ENCODE measurements at places on chromosomes 4 and X. TPM values are rescaled to one million over a fixed set of nuclear protein-coding genes. Genes with fewer than 3 reads are reported as not detected.

DNA sequence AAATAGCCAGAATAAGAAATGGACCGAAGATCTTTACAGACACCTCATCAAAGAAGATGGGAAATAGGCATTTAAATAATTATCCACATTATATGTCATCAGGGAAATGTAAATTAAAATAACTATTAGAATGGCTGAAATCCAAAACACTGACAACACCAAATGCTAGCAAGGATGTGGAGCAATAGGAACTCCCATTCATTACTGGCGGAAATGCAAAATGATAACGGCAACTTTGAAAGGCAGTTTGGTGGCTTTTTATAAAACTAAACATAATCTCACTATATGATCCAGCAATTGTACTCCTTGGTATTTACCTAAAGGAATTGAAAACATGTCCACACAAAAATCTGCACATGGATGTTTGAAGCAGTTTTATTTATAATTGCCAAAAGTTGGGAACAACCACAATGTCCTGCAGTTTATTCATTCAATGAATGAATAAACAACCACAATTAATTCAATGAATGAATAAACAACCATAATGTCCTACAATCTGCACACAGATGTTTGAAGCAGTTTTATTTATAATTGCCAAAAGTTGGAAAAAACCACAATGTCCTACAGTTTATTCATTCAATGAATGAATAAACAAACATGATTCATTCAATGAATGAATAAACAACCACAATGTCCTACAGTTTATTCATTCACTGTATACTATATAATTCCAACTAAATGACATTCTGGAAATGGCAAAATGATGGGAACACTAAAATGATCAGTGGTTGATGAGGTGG is 117.6 kb upstream of the PCDH18 start:
- DNase-seq = peak; percentile 78

- no peak for DNase-seq
Observed at GRCh38 chr4:42638993-42639392, 17.9 kb downstream of the ATP8A1 start.

DNA sequence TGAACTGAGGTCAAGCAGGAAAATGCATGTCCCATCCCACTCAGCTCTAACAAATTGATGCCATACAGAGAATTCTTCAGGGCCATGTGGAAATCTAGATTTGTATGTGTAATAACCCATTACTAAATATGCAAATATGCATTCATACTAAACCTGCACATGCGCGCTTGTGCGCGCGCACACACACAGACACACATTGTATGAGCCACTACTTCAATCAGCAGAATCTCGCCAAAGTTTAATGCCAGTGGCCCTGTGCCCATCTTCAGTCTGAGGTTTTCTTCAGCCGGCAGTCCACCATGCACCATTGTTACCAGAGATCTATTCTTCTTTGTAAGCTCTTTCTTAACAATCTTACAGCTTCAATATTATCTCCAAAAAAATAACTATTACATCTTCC is 276.4 kb downstream of the PDGFC start:
- DNase-seq = no peak

DNA sequence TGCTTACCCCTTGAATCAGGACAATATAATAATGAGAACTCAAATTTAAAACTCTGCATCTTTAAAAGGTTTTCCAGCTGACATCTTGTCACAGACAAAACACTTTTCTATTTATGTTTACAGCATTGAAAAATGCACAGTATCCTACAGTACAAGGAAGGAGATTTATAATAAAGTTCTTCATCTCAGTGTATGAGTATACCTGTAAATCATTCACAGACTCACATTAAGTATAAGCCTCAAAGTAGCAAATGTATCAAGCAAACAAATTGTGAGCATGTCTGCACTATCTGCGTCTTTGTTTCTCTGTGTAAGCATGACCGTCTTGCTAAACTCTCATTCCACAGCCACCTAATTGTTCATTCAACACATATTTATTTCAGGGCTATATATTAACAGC is 52.8 kb downstream of the PPP1R2C start:
- DNase-seq = no peak

DNA sequence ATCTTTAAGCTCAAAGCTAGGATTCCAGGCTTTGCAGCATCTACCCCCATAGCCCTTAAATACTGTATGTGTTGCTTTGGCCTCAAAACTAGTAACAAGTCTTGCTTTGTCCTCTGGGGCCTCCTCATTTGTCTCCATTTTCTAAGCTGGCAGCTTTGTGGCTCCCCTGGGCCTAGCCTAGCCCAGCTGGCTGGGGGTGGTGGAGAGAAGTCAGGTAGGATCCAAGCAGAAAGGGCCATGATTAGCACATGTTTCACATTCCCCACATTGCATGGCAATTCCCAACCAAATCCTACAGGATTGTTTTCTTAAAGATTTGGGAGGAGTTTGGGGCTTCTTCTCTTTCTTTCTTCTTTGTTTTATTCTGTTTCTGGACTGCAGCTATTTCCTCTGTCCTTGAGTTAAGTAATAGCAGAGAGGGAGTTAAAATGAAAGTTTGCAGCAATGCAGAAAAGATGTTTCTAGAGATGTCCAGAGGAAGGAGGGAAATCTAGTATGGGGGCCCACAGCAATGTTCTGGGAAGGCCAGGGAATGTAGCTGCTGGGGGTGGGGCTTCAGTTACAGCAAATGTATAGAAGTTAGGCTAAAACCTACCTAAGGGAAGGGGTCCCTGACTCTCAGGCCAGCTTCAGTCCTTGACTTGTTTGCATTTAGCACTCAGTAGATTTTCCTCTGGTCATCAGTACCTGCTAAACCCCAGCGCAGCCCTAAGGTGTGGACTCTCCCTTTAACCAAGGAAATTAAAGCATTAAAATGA is 92.1 kb downstream of the SHROOM4 start:
- no peak for DNase-seq

DNA sequence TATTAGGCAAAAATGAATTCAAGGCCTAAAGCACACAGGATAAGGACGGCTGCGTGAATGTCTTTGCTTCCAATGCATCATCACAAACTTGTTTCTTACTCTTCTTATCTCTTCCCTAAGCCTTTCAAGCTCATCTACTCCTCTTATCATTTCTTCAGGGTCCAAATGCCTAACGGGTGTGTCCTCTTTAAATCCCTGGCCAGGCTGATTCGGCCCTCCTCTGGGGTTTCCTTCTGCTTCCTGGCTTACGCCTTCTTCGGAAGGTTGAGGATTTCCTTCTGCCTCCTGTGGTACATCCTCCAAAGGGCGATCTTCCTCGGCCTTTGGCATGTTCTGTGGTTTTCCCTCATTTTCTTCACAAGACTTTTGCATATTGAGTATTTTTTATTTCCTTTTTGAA is 1.3 kb downstream of the TCEAL8 start:
- peak; percentile 11 for DNase-seq

- DNase-seq = no peak
Observed at GRCh38 chr4:153530284-153530999, 64.3 kb downstream of the TMEM131L start.

GRCh38 chr4:36601864-36602495 is 320.6 kb downstream of the DTHD1 start:
- peak; percentile 0 for DNase-seq

DNA sequence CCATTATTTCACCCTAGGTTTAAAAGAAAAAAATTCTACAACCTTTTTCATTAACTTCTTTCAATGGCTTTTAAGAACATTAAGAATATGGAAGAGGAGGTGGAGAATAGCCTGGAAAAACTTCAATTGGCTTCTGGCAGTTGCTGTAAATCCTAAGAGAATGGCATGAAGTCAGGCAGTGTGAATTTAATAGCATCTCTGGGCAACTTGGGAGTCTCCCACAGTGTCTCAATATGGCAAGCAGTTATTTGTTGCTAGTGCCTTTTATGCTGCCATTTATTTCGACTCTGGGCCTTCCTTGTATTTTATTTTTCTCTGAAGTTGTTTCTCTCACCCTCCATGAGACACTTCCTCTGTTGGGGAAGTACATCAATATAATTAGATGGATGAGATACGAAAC is 322.1 kb downstream of the CBLL2 start:
- DNase-seq = no peak

- DNase-seq = no peak
Observed at GRCh38 chrX:143635915-143636314, at the start of gene SLITRK4. TSS of gene SLITRK4 (minus strand) at chrX:143636101. CDS start at chrX:143631108, 4,993 bp downstream.

DNA sequence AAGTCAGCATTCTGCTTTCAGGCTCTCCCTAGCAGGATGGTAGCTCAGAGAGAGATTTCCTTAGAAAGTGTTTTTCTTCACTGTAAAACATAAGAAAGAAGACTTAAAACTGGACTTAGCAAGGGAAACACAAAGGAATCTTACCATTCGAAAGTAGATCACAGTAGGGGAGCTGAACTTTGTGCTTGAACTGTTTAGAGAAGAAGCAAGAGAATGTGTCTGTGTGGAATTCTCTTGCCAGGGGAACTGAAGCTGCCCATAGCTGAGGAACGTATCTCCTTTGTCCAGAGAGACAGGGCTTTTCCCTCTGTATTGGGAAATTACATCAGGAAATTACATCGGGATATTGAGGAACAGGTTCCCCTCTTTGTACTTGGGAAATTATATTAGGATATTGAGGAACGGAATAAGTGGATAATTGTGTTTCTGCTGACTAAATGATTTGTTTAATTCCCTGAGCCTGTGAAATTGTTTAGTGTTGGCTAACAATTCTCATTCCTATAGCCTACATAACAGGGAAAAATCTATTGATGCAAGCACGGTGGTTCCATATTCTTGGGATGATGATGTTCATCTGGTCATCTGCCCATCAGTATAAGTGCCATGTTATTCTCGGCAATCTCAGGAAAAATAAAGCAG is 21.2 kb downstream of the SRD5A3 start:
- no peak for DNase-seq

DNA sequence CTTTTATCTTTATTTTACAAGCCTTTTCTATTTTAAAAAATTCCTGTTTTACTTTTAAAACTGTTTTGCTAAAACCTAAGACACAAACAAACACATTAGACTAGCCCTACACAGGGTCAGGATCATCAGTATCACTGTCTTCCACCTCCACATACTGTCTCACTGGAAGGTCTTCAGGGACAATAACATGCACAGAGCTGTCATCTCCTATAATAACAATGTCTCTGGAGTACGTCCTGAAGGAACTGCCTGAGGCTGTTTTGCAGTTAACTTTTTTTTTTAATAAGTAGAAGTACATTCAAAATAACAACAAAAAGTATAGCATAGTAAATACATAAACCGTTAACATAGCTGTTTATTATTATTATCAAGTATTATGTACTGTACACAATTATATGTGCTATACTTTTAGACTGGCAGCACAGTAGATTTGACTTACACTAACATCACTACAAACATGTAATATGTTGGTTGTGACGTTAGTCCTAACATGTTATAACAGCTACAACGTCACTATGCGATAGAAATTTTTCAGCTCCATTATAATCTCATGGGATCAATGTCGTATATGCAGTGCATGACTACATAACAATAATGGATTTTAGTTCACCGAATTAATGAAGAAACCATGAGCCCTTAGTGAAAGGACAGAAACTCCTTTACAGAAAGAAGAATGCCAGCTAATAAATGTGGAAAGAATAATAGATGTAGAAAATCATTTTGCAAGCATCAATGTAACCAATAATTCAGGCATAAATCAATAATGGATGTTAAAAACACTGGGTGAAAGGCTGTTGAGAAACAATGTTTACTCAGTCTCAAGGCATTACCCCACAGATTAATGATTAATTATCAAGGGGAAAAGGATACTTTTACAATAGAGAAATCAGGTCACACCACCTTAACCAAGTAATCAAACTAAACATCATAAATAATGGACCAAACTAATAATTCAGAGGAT is 49.2 kb downstream of the FBXW7 start:
- no peak for DNase-seq

DNA sequence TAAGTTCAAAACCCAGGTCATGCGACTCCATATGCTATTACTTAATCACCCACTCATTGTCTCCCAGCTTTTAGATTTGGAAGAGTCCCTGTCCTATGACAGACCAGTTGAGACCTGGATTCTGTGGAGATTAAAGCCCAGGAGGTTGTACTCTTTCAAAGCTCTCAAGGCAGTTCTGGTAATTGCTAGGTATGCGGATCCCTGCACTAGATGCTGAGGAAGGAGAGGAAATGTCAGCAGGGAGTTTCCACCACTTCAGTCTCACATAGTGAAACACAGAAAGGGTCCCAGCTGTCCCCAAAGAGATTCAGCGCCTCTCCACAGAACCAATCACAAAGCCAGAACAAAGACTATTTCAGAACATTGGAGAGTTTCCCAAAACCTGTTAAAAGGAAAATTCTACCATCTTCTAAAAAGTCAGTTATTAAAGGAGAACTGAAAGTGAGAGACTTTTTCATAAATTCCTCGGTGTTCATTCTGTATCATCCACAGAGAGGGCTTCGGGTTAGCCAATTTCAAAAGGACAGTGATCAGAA is 53.4 kb downstream of the IRF2 start:
- DNase-seq = no peak

- peak; percentile 31 for DNase-seq
Observed at GRCh38 chr4:153931804-153932203, 142.9 kb upstream of the SFRP2 start.

GRCh38 chrX:128365492-128365891 is 313.3 kb upstream of the ACTRT1 start:
- no peak for DNase-seq

GRCh38 chrX:131187206-131187605 is 101.9 kb downstream of the IGSF1 start:
- DNase-seq = no peak

GRCh38 chrX:1468250-1468772 is 15.6 kb upstream of the ASMTL start:
- peak; percentile 59 for DNase-seq

- no peak for DNase-seq
Observed at GRCh38 chr4:173565281-173565680, 35.3 kb upstream of the HAND2 start.

DNA sequence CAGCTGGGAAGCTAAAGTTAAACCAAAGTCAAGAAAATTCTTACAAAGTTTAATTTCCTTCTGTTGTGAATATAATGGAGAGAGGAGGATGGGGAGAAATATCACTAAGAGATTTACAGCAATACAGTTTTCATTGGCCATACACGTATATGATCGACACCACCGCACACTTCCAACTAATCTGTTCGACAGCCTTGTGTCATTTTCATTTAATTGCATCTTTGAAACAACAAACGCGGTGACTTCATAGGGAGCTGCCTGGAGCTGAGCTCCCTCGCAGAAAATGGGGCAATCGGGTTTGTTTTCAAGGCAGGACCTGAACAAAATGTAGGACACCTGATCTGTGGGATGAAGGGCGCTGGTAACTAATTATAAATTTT is 1.3 kb downstream of the PTPN13 start:
- no peak for DNase-seq

DNA sequence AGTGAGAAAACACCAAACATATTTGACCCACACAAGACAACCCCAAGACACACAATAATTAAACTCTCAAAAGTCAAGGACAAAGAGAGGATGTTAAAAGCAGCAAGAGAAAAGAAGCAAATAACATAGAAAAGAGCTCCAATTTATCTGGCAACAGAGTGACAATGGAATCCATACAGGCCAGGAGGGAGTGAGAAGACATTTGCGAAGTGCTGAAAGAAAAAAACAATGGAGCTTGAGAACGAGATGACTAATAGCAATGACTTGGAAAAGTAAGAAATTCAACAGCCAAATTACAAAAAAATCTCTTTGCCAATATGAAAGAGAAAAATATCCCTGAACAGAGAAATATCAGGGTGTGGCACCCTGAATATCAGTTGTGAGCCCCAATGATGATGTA is 61.6 kb downstream of the MAD2L1 start:
- DNase-seq = peak; percentile 17

COX7B gene
- total RNA-seq = 291 TPM

MAGEA11 gene
- total RNA-seq = not detected

TRIM61 gene
- total RNA-seq = 4.5 TPM

CFAP99 gene
- not detected for total RNA-seq

PTTG2 gene
- total RNA-seq = not detected

NEUROG2 gene
- not detected for total RNA-seq

ASB9 gene
- not detected for total RNA-seq

PDE6B gene
- total RNA-seq = 2.8 TPM

VCX2 gene
- not detected for total RNA-seq

CDKL2 gene
- total RNA-seq = 2.3 TPM

ADAMTS3 gene
- 2.1 TPM for total RNA-seq

Data from fibroblast of lung (primary cell).